ENCODE measurements at places on chromosomes 7 and 10. TPM values are rescaled to one million over a fixed set of nuclear protein-coding genes. Genes with fewer than 3 reads are reported as not detected.

DNA sequence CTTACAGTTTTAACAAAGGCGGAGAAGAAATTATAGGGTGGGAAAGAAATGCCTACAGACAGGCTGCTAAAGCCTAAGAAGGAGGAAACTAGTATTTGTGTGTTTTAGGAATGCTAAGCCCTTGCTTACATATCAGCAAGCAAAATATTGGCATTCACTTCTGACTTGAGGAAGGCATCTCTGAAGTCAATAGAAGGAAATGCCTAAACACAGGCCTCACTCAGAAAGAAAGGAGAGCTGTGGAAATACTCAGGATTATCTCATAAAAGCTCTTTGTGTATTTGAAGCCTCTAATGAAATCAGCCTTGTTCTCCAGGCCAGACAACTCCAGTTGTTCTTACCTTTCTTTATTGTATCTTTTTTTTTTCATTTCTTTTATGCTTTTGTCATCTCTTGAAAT, 158.0 kb downstream of the AUTS2 start:
- DNase-seq, result no peak

DNA sequence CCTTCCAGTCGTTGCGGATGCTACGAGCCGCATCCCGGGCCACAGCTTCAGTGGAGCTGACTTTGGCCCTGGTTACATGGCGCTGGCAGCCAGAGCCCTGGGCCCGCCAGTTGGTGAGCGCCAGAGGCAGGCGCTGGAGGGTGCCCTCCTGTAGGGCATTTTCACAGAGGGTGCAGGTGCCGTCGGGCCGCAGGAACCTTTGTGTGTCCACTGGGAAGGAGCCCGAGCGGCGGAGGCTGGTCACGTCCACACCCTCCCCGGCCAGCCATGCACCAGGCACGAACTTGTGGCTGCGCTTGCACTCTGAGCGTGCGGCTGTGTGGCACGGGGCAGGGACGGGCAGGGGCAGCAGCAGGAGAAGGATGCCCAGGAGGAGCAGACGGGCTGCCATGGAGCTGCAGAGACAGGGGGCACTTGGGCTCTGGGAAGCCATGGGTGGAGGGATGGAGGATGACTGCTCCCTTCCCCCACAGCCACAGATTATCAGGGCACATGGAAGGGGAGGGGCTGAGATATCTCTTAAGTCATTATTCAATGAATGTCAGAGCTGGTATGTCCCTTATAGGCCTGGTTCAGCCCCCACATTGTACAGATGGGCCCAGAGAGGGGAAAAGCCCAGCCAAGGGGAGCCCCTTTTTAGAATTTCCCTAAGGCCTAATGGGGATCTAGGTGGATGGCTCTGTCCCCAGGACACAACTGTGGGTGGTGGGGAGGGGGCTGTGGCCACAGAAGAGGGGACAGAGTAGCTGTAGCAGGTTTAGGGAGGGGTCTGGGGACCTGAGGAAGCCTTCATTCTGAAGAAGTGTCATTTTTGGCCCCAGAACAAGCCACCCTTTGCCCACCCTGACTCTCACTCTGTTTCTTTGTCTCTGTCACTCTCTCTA, 1.8 kb downstream of the PRF1 start:
- no peak for DNase-seq

The SDK1 gene
- total RNA-seq, result 3.4 TPM

DNA sequence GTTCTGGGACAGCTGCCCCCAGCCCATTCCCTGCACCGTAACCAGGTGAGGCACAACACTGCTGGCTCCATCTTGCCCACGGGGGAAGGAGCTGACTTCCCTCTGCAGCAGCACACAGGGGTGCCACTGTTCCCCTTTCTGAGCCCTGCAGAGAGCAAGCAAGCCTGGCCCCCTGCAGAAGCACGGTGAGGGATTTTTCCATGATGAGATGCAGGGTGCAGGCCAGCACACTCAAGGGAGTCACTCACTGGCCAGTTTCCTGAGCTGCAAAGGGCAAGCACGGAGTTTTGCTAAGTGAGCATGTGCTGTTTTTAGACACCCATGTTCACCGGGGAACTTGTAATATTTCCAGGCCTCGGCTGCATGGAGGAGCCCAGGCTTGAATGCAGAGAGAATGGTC, 176.6 kb downstream of the PIP4K2A start:
- peak; percentile 63 for DNase-seq

DNA sequence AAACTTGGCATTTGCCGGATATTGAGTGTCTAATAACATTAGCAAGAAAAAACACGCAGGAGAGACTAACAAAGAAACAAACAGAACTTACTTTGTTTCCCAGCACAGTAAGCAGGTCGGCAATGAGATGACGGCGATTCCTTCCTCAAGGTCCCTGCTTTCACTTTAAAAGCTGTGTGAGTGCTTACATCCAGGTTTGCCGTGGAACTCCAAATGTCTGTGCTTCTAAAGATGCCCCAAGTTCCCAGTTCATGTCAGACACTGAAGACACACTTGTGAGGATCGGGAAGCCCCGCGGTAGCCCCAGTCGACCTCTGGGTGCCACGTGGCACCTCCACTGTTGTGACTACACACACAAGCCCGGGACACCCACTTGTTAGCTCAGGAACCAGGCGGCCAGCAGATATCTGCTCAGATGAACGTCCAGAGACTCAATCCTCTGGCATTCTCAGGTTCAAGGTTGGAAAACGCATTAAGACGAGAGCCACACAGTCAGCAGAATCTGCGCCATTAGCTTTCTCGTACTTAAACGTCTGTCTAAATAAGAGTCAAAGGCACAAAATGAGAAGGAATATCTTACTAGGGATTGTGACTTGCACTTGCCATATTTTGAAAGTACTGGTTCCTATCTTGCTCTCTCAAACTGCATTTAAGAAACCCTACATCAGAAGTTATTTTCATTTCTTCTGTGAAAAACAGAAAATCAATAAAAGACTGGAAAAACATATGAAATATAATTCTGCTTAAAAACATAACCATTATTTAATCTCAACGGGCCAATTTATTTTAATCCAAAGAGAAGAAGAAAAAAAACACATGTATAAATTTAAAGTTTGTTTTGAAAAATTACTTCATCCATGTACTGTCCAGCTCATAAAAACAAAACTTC, 207.6 kb upstream of the KLF14 start:
- DNase-seq, result no peak

DNA sequence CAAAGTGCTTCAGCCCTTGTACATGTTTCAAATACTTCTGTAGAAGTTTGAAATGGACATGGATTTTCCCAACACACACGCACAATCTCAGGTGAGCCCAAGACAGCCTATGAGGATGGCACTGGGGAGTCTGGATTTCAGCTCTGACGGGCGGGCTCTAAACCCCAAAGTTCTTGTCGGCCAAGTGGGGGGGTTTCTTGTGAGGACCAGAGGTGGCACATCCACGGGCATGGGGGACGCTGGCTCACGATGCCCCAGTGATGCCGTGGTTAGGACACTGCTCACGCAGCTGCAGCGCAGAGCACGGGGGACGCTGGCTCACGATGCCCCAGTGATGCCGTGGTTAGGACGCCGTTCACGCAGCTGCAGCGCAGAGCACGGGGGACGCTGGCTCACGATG, 280.1 kb downstream of the DNAJB6 start:
- DNase-seq, result no peak

GRCh38 chr7:90624225-90624911, 28.2 kb downstream of the CDK14 start:
- no peak for DNase-seq

The SPDYE9 gene
- total RNA-seq, result not detected

The OR2F2 gene
- total RNA-seq, result not detected

The CNPY1 gene
- not detected for total RNA-seq

All from heart right ventricle (tissue), 16 donors.